Ovary (tissue), 10 donors: ENCODE measurements at places on chromosomes 11 and 22. TPM values are rescaled to one million over a fixed set of nuclear protein-coding genes. Genes with fewer than 3 reads are reported as not detected.

- no peak for DNase-seq
These were observed 11.9 kb downstream of the DKK3 start for GRCh38 chr11:11996321-11997048.

- no peak for DNase-seq
These were observed 14.4 kb downstream of the EMID1 start for GRCh38 chr22:29219881-29220670.

- DNase-seq = no peak
These were observed 20.2 kb downstream of the PVALB start for GRCh38 chr22:36796552-36797175.

GRCh38 chr11:1202154-1202775 is 20.6 kb upstream of the MUC5B start:
- no peak for DNase-seq

- DNase-seq = no peak
These were observed 121.2 kb downstream of the NCAM1 start for GRCh38 chr11:113082341-113082955.

DNA sequence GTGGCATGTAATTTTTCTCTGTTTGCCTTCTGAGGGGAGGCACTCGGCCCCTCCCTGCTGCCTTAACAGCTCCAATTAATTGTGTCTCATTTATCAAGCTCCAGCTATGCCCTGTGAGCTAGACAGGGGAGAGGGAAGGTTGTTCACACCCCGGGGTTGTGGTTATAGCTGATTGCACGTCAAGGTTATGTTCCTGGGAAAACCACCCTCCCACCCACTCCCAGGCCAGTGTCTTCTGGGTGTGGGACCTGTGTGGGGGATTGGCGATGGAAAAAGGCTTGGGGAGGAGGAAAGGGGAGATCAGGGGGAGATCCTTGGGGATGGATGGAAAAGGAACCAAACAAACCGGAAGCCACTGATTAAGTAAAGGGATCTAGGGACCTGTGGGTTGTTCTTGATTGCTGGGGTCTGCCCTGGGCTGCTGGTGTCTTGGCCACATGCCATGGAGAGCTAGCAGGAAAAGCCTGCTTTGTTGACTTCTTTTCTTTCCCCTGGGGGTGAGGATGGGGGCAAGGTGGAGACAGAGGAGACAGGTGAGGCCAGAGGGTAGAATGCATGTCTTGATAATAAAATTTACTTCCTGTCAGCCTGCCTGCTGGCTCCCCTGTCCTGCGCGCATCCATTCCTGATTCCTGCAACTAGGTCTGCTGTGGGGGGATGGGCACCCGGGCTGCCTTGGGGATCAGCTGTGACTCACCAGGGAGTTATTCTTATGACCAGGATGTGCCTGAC is 13.5 kb upstream of the SORL1-AS1 start:
- peak; percentile 91 for DNase-seq

CLP1 gene
- total RNA-seq = 11.1 TPM

DNA sequence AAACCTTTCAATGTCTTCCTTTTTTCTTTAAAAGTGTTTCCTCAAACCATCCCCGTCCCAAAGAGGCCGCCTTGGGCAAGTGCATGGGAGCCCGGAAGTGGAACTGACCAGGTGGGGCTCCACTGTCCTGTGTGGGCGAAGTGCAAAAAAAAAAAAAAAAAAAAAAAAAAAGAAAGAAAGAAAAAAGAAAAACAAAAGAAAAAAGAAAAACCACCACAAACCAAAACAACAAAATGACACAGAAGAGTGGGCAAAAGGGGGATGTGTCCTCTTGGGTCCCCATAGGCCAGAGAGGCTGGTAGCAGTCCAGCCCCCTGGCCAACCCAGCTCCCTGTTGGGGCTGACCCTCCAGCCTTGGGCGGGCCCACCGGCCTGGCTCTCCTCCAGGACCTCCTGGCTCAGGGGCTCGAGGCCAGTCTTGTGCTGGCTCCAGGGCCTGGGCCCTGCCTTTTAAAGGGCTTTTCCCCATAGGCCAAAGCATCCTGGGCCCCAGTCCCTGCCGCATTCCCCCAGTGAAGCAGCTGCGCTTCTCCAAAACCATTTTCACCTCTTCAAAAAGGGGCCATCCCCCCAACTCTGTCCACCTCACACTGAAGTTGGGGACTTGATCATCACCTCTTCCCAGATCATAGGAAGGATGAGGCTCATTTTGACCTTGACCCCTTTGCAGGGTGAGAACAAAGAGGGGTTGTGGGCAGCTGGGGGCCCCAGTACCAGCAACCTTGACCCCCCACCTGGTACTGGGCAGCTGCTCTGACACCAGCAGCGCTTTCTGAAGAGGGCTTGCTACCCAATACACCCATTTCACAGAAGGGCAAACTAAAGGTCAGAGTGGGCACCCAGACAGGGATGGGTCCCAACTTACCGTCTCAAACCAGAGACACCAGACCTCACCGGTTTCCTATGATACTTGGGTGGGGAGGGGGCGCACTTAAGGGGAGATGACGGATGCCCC is 9.4 kb downstream of the CBX6 start:
- peak; percentile 90 for DNase-seq

- DNase-seq = no peak
These were observed 32.7 kb upstream of the TMEM41B start for GRCh38 chr11:9347100-9347499.

DNA sequence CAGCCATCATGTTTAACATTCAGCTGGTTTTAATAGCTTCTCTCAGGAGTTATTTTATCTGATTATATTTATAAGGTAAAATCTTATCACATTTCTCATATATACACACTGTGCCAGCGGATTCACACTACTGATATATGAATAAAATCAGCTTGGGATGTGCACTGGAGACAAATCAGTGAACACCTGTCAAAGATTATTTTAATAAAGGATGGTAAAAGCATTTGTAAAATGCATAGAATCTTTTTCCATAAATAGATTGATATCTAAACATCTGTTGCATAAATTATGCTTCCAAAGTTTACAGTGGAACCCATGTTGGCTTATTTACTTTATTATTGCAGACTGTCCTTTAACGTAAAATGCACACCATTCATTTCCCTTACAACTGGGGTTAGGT is 1125.8 kb upstream of the CNTN5 start:
- no peak for DNase-seq

CALCA gene
- not detected for total RNA-seq

GGT5 gene
- total RNA-seq = 34.0 TPM

OR2AT4 gene
- total RNA-seq = not detected

DNA sequence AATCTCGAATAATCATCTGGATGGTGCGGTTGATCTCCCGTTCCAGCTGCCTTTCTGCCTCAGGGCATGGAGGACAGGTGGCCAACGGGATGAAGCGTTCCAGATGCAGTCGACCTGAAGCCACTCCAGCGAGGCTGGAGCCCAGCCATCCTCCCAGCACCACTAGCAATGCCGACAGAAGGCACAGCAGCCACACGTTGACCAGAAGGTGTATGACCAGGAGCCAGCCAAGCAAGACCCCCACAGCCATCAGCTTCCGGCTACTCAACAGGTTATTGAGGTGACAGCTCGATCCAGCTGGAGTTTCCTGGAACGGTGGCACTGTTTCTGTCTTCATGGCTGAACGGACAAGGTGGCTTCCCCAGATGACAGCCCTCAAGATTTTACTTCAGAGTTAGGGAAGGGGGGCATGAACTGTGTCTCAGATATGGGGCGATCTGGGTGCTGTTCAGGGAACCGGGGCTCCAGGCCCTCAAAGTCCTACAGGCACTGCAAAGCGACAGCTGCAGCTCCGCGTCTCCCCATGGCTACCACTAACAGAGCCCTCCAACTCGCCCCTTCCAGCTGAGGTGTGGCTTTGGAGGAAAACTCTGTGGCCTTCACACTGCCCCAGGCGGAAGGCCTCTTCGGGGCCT is 559 bp downstream of the SNX19 start:
- no peak for DNase-seq

CENATAC gene
- 24.7 TPM for total RNA-seq

DNAJB7 gene
- not detected for total RNA-seq

GPR152 gene
- not detected for total RNA-seq

DNA sequence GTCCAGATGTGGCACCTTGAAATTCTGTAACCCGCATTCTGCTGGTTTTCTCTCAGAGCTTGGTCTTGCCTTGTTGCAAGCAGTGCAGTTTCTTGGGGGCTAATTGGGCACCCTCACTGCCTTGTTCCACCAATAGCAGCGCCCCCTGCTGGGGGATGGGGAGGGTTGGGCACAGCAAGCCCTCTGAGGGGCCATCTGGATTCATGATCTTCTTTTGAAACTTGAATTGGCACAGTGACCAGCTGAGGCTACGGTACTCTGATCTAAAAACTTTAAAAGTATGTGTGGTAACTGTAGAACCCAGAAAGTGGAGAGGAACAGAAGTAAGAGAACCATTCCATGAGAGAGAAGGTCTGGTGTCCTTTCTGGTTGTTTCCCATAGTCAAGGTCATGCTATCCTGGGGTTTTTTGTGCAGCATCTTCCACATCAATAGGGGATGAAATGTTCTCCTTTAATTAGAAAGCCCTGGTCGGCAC is 64.2 kb downstream of the MED15 start:
- no peak for DNase-seq

- peak; percentile 23 for DNase-seq
These were observed 72.9 kb downstream of the CTTN start for GRCh38 chr11:70471254-70471653.

CARD16 gene
- 14.8 TPM for total RNA-seq

DNA sequence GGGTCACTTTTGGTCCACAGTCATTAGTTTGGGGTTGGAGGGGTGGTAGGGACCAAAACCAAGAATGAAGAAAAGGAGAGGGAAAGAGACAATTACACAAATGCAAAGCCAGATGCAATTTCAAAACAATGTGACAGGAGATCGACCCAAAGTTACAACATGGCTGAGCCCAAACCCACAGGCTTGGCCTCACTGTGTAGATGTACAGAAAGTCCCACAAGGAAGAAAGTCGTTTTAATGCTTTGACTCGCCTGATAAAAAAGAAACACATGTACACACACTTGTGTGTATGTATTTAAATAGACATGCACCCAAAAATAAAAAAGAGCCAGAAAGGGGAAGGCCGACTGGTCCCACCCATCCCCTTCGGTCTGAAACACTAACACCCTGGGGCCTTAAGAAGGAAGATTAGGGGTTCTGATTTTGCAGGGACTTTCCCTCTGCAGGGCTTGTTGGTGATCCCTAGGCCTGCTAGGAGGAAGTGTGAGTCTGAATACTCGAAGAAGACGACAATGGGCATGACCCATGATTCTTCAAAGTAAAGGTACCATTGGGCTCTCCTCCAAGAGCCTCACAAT is 104.1 kb downstream of the ETS1 start:
- no peak for DNase-seq

- DNase-seq = no peak
These were observed 41.3 kb downstream of the TRIM29 start for GRCh38 chr11:120096369-120097191.

- no peak for DNase-seq
These were observed 863 bp downstream of the SIAE start for GRCh38 chr11:124672536-124673215.

DNA sequence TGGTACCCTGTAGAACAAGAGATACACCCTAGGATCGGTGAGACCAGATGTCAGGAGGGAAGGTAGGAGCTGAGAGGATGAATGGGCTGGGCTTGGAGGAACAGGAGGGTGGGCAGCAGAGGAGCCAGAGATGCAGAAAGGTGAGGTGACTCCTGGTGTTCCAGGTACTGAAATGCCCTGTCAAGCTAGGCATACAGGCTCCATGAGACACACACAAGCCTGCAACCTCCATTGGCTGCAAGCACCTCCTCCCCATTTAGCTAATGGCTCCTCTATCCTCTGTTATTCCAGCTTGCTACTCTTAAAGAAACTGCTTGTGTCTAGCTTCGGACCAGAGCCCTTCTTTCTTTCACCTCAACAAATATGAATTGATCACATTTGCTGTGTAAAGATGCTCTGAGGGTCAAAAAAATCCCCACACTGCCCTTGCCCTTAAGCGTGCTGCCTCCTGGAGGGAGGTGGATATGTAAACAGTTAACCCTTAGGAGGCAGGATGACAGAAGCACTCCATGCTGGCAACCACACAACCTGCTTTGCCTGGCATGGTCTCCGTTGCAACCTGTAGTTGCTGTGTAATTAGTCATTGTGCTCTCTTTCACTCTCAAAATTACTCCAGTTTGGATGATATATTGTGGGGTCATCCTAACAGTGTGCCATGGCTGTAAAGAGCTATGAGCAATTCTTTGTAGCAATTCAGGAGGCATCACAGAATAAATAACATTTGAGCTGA is 156.0 kb downstream of the PKNOX2 start:
- DNase-seq = no peak

- no peak for DNase-seq
These were observed 62.4 kb downstream of the NELL1 start for GRCh38 chr11:20731676-20732215.

TMPRSS5 gene
- total RNA-seq = 0.60 TPM

PGA5 gene
- not detected for total RNA-seq

- DNase-seq = no peak
These were observed 16.9 kb downstream of the TSPAN32 start for GRCh38 chr11:2318707-2319106.

- DNase-seq = no peak
These were observed 27.5 kb downstream of the KCNA4 start for GRCh38 chr11:29989174-29989970.

DYNC2H1 gene
- 27.3 TPM for total RNA-seq

ZFPL1 gene
- 39.0 TPM for total RNA-seq

ABCC8 gene
- 0.71 TPM for total RNA-seq

- no peak for DNase-seq
These were observed 12.4 kb downstream of the TTC38 start for GRCh38 chr22:46280063-46280817.

GRCh38 chr11:73287400-73288101 is 15.4 kb downstream of the P2RY6 start:
- no peak for DNase-seq

KRTAP5-11 gene
- total RNA-seq = not detected

OR52N4 gene
- 0.84 TPM for total RNA-seq

DNA sequence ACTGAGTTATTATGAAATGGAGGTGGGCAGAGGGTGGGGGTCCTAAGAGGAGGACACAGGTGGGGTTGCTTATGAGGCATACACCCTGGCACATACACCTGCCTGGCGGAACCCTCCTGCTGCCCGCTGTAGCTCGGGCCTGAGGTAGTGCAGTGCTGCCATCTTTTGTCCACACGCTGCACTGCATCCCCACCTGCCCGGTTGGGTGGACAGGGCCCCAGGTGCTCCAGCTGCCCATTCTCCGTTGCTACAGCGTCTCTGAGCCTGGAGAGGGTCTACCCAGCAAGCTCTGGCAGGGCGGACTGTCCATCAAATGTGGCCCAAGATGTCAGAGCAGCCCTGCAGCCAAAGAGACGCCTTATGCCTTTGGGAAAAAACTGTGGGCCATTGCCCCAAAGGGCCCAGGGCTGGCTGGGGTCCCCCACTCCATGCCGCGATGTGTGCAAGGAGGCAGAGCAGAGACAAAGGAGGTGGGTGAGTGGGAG is 131.2 kb downstream of the BUD13 start:
- DNase-seq = peak; percentile 23

DNA sequence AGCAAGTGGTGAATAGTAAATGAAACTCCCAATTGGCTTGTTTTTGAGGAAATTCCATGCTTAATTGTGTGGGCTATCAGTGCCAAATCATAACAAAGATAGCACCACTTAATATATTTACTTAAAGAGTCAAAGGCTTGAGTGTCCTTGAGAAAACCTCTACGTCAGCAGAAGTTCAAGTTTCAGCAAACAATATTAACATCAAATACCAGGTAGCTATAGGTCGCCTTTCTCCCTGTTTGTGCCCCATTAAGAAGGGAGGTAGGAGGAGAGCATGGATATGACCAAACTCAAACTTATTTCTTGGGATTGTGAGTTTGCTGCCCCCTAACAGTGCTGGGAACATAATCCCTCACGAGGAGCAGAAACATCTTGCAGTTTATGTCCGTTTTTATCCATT is 105.6 kb upstream of the SYN3 start:
- no peak for DNase-seq
